ENCODE measurements at places on chromosomes 12 and 14.

GRCh38 chr12:63841571-63841970, 2.9 kb upstream of the SRGAP1 start:
- no peak for DNase-seq

DNA sequence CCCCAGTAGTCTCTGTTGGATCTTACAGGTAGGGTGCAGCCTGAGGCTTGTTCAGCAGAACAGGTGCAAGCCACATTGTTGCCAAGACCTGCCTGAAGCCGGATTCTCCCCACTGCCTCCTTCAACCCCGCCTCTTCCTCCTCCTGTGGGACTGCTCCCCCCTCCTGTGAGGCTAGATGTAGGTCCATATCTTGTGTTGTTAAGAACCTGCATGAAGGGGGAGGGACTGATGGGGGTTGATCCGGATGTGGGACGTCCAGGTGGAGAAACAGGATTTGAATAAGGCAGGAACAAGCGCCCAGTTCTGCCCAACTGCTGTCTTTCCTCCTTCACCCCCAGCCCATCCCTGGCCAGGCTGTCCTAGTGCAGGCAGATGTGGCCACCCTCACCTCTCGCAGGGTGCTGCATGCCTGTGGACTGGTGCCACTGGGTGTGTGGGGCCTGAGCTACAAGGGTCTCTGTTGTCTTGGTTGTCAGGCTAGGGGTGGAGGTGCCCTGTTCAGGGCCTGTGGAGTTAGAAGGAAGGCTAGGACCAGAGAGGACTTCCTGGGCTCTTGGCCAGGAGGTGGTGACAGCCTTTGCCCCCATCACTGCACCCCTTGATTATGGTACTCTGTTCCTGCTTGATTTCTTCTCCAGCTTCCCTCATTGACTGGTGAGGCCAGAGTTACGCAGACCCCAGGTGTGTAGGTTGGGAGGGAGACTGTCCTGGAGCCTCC, 1.4 kb downstream of the NR4A1 start:
- DNase-seq = no peak

- DNase-seq = no peak
Measured at GRCh38 chr12:80001562-80001961, 66.7 kb upstream of the PPP1R12A start.

GRCh38 chr14:67526676-67527459, 6.2 kb upstream of the PLEKHH1 start:
- peak; percentile 22 for DNase-seq

- no peak for DNase-seq
Measured at GRCh38 chr12:48018618-48018995, 14.3 kb upstream of the COL2A1 start.

GRCh38 chr12:128267131-128267622, at the start of gene TMEM132C:
TMEM132C (plus strand) TSS chr12:128267170; CDS start chr12:128267403, 233 bp downstream.
- DNase-seq = no peak

DNA sequence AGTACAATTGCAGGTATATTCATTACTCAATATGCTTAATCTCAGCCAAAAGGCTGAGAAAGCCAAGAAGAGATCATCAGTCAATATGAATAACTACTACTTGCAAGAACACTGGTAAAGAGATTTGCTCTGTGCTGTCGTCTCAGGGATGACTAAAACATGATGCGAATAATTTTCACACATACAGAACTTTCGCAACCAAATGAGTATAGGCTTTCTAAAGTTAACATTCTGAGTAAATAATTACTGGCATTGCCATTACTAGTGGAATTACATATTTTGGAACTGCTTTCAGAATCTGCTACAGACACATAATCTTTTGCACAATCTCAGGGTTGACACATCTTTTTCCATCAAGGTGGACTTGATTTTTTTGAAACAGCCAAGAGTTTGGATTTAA, 24.7 kb downstream of the NCKAP1L start:
- DNase-seq = no peak

DNA sequence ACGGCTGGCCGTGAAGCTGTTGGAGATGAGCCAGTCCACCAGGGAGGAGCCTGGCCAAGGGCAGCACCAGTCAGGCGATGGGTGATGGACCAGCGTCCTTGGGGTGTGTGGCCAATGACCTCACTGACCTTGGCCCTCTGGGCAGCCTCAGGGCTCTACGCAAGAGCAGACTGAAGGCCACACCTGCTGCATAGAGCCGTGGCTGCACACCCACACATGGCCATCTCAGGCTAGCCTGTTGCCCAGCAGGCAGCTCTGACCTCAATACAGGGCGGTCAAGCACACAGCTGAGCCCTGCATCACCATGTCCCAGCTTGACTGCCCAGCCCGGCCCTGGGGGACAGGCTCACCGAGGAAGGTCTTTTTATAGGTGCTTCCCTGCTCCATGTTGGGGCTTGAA, 19.2 kb downstream of the PLEK2 start:
- no peak for DNase-seq

DNA sequence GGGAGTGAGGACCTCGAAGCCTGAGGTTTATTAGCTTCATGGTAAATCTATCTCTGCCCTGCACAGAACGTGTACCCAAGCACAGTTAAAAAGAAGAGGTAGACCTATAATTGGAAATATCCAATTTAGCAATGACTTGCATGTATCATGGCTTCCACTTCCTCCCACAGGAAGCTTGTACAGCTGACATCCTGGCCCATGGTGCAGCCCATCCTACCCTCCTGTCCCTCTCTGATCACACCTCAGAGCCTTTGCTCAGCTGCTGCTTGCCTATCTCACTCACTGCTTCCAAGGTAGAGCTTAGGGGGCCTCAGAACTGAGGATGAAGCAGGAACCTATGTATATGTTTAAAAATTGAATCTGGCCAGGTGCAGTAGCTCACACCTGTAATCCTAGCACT, 4.3 kb upstream of the BCDIN3D start:
- DNase-seq = no peak

GRCh38 chr12:11723993-11724392, 74.5 kb downstream of the ETV6 start:
- no peak for DNase-seq

GRCh38 chr14:29927376-29928116, at the start of gene PRKD1:
PRKD1 (minus strand) TSS chr14:29927847.
- DNase-seq = peak; percentile 68

DNA sequence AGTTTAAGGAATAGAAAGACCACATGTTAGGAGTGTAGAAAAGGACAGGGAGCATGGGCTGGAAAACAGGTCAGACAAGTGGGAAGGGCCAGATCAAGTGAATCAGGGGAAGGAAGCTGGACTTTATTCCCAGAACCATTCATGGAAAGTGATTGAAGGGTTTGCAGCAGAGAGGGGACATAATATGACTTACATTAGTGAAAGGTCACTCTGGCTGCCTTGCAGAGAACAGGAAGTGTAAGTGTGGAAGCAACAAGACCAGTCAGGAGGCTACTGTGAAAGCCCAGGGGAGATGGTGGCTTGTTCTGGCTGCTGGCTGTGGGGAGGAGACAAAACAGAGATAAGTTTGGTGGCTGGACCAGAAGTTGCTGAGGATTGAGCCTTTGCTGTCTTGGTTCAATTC, 69.1 kb downstream of the VCPKMT start:
- DNase-seq = no peak

GRCh38 chr12:19642345-19642744, 203.1 kb downstream of the AEBP2 start:
- DNase-seq = no peak
